Occipital lobe (tissue), 3 donors: ENCODE measurements at places on chromosomes 4 and X.
A peak's percentile ranks its signal among the peaks of the same experiment; 100 is the strongest.

DNA sequence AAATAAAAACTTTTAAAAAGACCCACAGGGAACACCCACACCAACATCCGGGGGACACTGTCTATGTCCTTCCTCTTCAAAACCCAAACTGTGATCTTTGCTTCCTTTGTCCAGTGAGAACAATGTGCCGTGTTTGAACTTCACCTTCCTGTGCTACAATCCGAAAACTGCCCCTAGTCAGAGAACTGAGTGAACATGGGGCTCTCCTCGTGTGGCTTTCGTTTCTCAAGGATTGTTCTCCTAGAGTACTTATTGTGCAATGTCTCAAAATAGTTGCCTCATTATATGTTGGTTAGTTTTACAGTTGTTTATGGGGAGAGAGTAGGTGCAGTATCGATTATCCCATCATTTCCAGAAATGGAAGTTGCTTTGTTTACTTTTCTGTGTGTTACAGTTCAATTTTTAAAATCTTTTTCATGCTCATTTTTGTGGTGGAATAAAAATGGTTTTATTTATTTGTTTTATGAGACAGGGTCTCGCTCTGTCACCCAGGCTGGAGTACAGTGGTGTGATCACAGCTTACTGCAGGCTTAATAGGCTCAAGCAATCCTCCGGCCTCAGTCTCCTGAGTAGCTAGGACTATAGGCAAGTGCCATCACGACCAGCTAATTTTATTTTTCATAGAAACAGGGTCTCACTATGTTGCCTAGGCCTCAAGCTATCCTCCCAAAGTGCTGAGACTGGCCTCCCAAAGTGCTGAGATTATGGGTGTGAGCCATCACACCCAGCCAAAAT is 29.9 kb downstream of the RBMX start:
- DNase-seq = no peak

DNA sequence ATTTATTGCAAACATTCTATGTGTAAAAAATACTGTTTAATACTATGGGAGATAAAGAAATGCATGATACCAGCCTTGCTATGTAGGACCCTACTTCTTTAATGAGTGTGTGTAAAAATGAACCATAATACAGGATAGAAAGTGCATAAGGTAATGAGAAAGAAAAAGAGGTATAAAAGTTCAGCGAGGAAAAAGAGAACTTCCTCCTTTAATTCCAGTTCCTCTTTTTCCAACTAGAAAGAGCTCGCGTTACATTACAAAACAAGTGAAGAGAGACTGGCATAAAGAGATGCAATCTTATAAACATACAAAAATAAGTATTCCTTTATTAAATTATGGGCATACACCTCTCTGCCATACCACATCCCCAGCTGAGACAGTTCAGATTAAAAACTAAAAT is 77.4 kb downstream of the ANKRD17 start:
- no peak for DNase-seq

GRCh38 chrX:79462458-79462857 is 95.3 kb upstream of the ITM2A start:
- no peak for DNase-seq

GRCh38 chr4:62548108-62548524 is 1348.0 kb downstream of the ADGRL3 start:
- DNase-seq = no peak

DNA sequence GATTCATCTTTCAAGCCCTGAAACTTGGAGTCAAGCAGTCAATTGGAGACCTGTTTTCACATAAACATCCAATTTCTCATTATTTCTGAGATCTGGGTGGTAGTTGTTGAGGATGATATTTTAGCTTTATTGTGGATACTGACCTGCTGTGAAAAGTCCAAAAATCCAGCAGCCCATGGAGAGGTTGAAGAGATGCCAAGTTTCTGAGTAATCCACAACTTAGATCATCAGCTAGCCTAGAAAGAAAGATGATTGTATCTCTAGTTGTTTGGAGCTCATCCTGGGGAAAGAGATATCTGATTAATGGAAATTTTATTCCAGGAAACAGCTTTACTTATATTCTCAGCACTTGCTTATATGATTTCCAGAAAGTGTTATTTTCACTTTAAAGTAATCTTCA is 48.6 kb upstream of the DCX start:
- no peak for DNase-seq

DNA sequence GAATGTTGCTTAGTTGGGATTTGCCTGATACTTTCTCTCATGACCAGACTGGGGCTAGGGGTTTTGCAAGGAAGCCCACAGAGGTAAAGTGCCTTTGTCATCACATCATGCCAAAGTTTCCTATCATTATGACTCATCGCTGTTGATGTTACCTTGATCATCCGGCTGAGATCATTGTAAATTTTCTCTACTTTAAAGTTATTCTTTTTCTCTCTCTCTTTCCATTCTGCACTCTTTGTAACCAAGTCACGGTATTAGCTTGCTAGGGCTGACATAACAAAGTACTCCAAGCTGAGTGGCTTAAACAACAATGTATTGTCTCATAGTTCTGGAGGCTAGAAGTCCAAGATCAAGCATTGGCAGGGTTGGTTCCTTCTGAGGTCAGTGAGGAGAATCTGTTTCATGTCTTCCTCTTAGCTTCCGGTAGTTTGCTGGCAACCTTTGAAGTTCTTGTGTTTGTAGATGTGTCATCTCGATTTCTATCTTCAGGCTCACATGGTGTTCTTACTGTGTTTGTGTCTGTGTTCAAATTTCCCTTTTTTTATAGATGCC is 113.0 kb downstream of the DTHD1 start:
- no peak for DNase-seq

DNA sequence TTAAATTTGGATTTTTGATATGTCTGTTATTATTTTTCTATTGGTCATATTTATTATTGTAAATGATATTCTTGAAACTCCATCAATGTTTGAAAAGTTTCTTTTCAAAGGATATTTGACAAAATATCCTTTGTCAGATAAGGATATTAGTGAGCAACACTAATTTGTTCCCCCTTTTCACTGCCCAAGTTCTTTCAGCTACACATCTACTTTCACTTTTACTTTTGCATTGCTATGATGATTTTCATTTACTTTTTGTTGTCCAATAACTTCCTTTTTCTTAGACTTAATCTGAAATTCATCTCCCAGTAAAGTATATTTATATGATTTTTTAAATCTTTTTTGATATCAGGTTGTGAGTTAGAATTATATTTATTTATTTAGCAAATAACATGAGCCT is 542.3 kb upstream of the ADGRL3 start:
- DNase-seq = no peak

DNA sequence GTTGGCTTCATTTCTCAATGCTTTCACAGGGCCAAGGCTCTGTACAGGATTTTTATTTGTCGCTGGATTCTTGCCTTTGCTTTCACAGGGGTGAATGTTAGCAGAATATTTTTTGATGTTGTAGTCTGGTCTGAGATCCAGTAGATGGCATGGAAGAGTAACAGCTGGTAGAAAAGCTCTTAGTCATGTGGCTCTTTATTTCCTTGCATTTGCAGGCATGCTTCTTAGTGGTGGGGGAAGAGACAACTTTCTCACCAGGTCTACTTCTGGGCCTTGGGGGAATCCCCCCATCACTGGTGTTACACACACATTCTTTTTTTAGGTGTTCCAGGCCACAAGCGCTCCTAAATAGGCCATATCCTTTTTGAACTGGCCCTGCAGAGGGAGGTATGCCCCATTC is 58.2 kb upstream of the DKK2 start:
- DNase-seq = no peak

- DNase-seq = no peak
These were observed 74.9 kb downstream of the MTMR1 start for GRCh38 chrX:150768132-150768485.

GRCh38 chr4:7736436-7737267 is 203.0 kb downstream of the AFAP1 start:
- no peak for DNase-seq

DNA sequence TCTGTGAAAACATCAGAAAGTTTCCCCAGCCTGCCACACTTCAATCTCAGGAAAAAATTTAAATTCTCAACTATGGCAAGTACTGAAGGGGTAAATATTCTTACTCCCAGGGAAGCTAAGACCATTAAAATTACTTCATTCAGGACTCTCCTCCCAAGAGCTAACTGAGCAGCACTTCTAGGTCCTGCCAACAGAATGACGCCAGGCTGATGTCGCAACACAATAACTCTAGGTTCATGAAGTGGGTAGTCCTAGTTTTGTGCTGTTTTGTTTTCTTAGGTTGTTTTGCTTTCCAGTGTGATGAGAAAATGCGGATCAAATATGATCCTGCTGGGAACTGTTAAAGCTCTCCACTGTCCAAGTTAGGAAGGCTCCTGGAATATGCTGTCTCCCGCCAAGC is 180.0 kb downstream of the NKX6-1 start:
- DNase-seq = no peak

DNA sequence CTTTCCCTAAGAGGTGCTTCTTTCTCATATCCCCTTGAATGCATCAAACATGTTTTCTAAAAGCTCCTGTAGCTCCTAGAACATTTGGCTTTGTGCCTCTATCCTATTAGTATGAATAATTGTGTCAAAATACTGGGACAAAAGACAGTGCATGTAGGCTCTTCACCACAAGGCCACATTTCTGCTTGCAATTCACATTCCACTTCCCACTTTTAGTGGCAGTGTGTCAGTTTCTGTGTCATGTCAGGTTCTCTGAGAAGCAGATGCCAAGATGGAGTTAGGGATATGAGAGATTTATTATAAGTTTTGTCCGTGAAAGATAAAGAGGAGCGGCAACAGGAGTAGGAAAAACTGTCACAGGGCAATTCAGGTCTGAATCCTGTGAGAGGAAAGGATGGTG is 61.3 kb upstream of the GPRIN3 start:
- no peak for DNase-seq

GRCh38 chrX:116317409-116317808 is 119.0 kb upstream of the SLC6A14 start:
- no peak for DNase-seq

GRCh38 chrX:56564921-56565840 is 1.8 kb downstream of the UBQLN2 start:
- peak; percentile 8 for DNase-seq

- no peak for DNase-seq
These were observed 405.7 kb upstream of the GALNT7 start for GRCh38 chr4:172762895-172763294.
